ENCODE measurements at places on chromosomes 3 and 15. TPM values are rescaled to one million over a fixed set of nuclear protein-coding genes. Genes with fewer than 3 reads are reported as not detected.

The TLNRD1 gene
- 17.8 TPM for total RNA-seq

The C3orf22 gene
- not detected for total RNA-seq

The FRMD4B gene
- 0.85 TPM for total RNA-seq

The MYZAP gene
- total RNA-seq = 1.3 TPM

The SH2D7 gene
- not detected for total RNA-seq

The TRPC1 gene
- total RNA-seq = 8.6 TPM

The RETNLB gene
- total RNA-seq = not detected

The FANCD2OS gene
- not detected for total RNA-seq

The STAB1 gene
- 0.07 TPM for total RNA-seq

The GOLGA8A gene
- total RNA-seq = 4.7 TPM

The RASGRP1 gene
- total RNA-seq = 0.40 TPM

The THAP10 gene
- total RNA-seq = 4.1 TPM

The CEP19 gene
- total RNA-seq = 3.1 TPM

The ENTPD3 gene
- 0.03 TPM for total RNA-seq

The ACKR2 gene
- total RNA-seq = 0.13 TPM

The GABRG3 gene
- 0.43 TPM for total RNA-seq

The MEGF11 gene
- total RNA-seq = 0.45 TPM

The TMEM158 gene
- total RNA-seq = 10.1 TPM

The ACTRT3 gene
- total RNA-seq = 2.6 TPM

Data from A549 treated with AZD2906 at 1 μM for 4 hours (cell line).